ENCODE measurements at places on chromosomes 16 and 17.

DNA sequence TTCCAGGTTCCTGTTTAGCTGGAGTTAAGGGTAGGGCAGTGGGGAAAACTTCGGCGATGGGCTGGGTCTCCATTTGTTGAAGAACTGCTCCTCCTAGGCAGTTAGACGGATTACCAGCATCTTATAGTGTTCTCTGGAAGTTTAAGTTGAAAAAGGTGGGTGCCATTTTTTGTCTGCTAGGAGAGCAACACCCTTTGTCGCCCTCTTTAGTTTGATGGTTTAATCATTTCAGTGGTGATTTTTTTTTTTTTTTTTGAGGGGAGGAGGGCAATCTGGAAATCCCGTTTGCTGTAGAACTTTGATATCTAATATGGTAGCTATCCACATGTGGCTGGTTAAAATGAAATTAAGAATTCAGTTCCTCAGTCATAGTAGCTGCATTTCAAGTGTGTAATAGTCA, 4.1 kb downstream of the UBFD1 start:
- DNase-seq = no peak

GRCh38 chr17:9177212-9177611, 155.9 kb downstream of the NTN1 start:
- no peak for DNase-seq

GRCh38 chr17:75843577-75844529, at the start of gene UNC13D:
Gene UNC13D, minus strand, starts transcription at chr17:75844404. Its CDS starts 67 bp downstream, at chr17:75844337.
- peak; percentile 92 for DNase-seq

GRCh38 chr17:30780343-30780742, 44.1 kb downstream of the CRLF3 start:
- DNase-seq = no peak

DNA sequence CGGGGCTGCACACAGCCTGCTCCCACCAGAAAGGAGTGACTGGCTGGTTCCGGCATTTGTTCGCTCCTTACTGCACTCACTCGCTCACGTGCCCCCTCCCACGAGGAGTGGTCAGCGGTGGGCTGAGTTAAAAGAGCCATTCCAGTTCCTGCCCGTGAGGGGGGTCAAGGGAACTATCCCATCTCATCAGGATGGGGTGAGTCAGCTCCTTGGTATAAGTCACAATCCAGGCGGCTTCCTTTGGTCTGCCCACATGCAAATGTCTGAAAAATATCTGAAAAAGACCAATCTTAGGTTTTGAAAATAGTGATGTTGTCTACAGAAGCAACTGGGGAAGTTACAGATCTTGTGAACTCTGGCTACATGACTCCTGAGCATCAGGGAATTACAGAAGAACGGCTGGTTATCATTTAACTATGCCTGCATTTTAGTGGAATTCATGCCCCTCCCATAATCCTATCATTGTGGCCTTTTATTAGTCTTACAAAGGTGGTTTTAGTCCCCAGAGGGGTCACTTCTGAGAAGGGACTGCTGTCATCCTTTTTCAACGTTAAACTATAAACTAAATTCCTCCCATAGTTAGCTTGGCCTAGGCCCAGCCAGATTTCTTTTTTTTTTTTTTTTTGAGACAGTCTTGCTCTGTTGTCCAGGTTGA, 9.8 kb upstream of the TNFSF12 start:
- DNase-seq = no peak

DNA sequence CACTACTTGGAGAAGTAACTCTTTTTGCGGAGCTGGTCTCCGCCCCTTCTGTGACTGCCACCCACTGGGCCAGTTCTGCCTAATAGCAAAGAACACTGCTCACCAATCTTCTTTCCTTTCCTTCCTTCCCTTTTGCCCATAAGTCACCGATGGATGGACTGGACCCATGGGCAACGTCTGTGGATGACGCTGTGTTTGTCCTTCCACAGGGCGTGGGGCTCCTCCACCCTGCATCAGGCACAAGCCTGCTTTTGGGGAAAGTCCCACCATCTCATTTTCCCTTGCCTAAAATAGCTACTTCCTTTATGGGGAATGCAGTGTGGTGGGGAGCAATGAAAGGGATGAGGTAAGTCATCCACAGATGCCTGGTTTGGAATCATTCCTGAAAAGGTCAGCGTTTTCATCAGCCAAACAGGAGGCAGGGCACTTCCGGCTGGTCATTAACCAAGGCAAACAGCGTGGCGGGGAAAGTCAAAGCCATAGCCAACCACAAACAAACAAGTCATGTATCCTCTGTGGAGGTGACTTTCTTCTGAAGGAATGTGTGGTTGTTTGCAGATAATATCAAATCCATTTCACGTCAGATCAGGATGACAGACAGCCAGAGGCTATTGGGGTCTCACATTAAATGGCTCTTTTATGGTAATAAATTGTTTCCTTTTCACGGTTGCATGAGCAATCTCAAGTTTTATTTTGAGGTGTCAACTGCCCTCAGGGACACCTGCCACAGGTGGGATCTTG, 30.7 kb upstream of the MED9 start:
- DNase-seq = no peak

DNA sequence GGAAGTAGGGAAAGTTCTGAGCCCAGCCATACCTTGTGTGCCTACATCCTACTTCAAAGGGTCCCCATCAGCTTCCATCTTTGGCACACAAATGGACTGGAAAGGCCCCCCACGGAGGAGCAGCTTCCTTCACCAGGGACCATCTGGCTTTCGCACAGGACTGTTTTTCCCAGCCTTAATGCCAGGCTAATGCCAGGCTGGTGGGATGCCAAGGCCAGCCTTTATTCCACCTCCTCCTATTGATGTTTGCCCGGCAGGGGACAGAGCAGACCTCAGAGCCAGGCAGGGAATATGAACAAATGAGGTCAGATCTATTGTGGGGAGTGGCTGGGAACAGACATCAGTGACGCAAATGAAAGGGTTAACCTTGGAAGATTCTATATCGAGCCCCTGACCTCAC, 5.7 kb downstream of the GPR179 start:
- no peak for DNase-seq

DNA sequence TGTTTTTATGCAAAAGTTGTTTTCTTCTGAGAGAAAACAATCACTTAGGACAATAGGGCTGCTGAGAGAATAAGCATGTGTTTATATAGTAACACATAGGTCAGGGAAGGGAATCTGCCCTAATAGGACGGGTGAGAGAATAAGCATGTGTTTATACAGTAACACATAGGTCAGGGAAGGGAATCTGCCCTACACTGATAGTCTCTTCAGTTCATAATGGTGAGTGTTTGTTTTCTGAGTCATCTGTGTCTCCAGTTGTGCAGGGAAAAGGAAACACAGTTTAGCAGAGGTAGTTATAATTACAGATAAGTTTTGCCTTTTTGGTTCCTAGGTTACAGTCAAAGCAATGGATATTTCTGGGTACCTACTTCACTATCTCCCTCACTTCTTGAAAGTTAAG, 252.3 kb upstream of the CA10 start:
- DNase-seq = no peak

DNA sequence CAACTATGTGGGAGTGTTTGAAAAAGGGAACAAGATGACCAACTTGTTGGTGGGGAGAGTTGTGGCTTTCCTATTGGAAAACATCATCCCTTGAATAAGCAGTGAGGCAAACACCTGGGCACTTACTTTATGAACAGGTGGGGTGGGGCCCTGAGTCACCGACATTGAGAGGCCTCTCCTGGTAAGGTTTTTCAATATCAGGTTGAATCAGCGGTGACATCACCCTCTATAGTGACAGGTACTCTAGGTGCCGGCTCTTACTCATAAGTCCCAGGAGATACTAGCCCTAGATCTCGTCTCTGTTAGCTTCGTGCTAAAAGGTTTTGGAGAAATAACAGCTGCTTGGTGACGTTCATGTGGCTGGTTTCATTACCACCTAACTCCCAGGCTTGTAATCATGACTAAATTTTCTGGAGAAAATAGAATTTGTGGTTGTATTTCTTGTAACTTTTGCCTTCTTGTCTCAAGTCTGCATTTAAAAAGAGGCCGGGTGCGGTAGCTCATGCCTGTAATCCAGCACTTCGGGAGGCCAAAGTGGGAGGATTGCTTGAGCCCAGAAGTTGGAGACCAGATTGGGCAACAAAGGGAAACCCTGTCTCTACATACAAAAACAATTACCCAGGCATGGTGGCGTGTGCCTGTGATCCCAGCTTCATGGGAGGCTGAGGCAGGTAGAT, 19.3 kb downstream of the CDH1 start:
- no peak for DNase-seq

- no peak for DNase-seq
Observed at GRCh38 chr16:81635063-81635937, 143.8 kb upstream of the PLCG2 start.

DNA sequence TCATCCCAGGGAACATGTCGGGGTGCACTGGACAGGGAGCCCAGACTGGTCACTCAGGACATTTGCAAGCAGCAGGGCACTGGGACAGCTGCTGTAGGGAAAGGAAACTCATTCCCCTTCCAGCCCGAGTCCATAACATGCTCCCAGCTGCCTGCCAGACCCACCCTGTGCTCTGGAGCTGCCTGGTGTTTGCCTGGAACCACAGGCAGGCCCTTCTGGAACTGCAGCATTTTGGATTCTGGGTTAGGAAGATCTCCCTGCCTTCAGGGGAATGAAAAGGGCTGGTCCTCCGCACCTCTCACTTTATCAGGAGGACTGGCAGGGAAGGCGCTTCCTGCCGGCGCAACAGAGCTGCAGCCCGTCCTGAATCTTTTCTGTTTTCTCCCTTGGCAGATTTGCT, 41.2 kb downstream of the MEAK7 start:
- no peak for DNase-seq

DNA sequence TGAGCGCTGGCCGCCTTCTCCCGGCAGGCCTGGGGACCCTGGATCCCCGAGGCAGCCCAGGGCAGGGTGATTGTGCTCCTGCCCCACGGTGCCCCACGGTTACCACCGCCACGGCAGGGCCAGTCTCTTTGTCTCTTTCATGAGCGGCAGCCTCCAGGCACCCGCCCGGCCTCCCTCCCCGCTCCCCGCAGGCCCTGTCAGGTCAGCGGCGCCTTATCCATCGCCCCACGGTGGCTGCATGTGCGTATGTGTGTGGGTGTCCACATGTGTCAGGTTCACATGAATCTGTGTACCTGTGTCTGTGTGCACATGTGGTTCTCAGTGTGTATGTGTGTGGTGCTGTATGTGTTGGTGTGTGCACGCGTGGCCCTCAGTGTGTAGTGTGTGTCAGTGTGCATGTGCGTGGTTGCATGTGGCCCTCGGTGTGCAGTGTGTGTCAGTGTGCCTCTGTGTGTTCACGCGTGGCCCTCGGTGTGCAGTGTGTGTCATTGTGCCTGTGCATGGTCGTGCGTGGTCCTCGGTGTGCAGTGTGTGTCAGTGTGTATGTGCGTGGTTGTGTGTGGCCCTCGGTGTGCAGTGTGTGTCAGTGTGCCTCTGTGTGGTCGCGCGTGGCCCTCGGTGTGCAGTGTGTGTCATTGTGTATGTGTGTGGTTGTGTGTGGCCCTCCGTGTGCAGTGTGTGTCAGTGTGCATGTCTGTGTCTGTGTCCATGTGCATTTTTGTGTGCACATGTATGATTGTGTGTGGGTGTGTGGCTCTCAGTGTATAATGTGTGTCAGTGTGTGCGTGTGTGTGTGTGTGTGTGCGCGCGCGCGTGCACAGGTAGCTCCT, 239.2 kb upstream of the GSE1 start:
- DNase-seq = no peak

- DNase-seq = no peak
Observed at GRCh38 chr16:74469946-74470478, 48.7 kb upstream of the CLEC18B start.

GRCh38 chr16:75861311-75862097, 135.2 kb upstream of the CPHXL start:
- no peak for DNase-seq

- DNase-seq = no peak
Observed at GRCh38 chr16:64975821-64976220, 146.0 kb downstream of the CDH11 start.

DNA sequence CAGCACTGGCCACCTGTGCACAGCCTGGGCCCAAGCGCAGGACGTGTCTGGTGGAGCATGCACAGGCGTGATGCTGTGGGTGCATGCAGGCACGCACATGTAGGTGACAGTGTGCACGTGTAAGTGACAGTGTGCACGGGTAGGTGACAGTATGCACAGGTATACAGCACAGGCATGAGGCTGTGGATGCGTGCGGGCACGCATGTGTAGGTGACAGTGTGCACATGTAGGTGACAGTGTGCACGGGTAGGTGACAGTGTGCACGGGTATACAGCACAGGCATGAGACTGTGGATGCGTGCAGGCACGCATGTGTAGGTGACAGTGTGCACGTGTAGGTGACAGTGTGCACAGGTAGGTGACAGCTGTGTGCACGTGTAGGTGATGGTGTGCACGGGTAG, 7.9 kb downstream of the RPUSD1 start:
- no peak for DNase-seq

- peak; percentile 72 for DNase-seq
Observed at GRCh38 chr17:30363715-30364202, 15.0 kb upstream of the CPD start.

DNA sequence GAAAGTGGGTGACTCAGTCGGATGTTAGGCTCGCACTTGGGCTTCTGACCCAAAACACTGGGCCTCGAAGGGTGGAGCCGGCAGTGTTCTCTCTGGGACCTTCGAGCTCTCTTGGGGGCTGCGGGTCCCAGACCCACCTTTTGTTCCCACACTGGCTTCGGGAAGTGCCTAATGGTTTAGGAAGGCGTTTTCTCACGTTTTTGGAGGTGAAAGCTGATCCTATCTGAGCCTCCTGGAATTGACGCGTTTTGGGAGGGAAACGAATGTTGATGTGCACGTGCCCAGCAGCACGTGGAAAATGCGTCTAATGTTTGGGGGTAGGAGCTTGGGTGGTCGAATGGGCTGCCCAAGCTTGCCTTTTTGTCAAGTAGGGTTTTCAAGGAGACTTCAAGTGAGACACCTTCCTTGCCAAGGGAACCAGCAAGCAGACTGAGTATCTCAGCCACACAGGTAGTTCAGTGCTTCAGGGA, 666 bp downstream of the HGS start:
- no peak for DNase-seq

GRCh38 chr17:1515640-1516387, 598 bp downstream of the INPP5K start:
- DNase-seq = peak; percentile 84

DNA sequence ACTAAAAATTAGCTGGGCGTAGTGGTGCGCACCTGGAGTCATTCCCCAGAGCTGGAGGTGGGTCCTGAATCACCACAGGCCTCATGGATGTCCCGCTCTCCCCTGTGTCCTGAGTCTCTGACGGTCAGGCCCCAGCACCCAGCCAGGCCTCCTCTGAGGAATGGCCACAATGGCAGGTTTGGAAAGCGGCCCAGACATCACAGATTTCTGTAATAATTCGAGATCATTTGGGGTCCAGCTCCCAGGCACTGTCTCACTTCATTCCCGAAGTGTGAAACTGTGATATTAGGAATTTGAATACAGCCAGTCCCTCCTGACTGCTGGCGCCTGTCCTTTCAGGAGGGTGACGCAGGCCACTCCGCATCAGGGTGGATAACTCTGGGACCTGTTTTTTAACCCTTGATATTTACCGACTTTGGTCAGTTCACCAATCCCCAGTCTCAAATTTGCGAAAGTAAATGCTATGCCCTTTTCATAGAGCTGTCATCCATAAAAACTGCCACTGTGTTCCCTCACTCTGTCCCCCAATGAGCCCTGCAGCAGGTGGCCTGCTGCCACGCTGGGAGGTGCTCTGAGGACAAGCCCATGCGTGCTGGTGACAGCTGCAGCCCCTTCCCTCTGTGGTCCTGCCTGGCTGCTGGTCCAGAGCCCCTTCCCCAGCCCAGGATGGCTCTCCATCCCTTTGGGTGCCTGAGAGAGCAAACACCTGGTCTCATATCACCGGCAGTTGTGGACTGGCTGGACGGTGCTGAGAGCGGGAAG, 28.3 kb upstream of the RPTOR start:
- DNase-seq = no peak

Data from OCI-M1 (cell line).